Activated naive CD4-positive, alpha-beta T cell (primary cell): ENCODE measurements at places on chromosomes 4 and X.

DNA sequence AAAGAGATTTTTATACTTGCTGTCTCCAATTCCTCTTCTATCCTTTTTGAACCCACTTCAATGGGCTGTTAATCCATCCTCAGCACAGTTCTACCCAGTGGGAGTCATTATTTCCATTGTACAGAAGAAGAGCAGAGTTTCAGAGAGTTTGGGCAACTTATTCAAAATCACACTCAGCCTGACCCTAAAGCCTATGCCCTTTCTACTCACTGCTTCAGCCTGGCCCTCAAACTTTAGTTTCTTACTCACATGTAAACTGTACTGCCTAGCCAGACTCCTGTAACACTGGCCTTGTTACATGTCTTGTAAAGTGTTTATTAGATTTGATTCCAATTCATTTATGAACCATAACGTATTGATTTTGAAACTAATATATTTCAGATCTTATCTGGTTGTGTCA, 25.1 kb upstream of the USO1 start:
- DNase-seq: no peak

- no peak for DNase-seq
Observed at GRCh38 chr4:1772853-1773538, 20.1 kb upstream of the FGFR3 start.

DNA sequence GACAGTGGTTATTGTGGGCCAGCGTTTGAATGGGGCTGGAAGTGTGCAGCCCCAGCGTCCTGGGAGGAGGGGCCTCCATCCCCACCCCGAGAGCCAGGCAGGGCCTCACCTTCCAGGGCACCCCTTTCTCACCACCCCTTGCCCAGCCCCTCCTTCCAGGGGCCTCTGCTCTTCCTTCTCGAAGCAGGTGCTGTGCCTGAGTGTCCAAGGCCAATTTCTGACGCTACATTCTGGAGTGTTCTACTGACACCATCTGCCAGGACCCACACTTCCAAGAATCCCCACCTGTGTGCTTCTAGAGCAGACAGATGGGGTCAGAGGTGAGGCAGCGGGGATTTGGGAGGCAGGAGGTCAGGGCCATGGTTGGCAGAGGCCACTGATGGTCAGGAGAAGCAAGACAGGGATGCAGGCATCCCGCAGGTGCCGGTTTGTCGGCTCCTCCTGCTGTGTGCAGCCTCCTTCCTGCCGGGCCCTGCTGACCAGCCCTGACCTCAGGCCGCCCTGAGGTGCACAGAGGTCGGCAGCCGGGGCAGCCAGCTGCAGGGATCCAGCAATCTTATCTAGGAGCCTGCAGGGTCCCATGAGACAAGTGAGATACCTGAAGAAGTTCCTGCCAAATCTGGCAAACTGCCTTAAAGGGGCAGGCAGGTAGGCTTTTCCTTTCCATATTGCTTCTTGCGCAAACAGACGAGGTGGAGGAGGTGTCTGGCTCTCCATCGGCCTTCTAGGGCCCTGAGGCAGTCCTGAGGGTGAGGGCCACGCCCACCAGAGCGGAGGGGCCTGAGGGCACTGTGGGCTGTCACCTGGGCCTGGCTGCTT, 18.8 kb downstream of the MSANTD1 start:
- no peak for DNase-seq

GRCh38 chrX:87874043-87874442, 356.4 kb downstream of the KLHL4 start:
- DNase-seq: no peak

- DNase-seq: no peak
Observed at GRCh38 chr4:73452953-73453700, 17.1 kb downstream of the AFP start.

GRCh38 chr4:94036964-94037363, 170.7 kb upstream of the SMARCAD1 start:
- no peak for DNase-seq

- DNase-seq: no peak
Observed at GRCh38 chr4:78975865-78976264, 36.6 kb upstream of the PAQR3 start.

- no peak for DNase-seq
Observed at GRCh38 chrX:39814391-39814790, 283.4 kb downstream of the BCOR start.

DNA sequence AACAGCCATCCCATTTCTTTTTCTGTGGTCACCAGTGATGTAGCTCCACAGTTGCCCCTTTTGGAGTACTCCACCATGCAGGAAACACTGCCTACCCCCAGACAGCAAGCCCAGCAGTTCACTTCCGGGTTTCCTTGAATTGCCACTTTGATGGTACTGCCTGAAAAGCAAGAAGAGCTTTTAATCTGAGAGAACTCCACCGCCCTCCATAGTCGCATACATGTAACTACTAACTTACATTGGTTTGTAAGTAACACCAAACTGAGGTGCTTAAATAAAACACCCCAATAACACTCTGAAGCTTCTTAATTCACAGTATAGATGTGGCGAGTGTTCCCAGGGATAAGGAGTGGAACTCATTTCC, 53.6 kb upstream of the HPSE start:
- DNase-seq: no peak

DNA sequence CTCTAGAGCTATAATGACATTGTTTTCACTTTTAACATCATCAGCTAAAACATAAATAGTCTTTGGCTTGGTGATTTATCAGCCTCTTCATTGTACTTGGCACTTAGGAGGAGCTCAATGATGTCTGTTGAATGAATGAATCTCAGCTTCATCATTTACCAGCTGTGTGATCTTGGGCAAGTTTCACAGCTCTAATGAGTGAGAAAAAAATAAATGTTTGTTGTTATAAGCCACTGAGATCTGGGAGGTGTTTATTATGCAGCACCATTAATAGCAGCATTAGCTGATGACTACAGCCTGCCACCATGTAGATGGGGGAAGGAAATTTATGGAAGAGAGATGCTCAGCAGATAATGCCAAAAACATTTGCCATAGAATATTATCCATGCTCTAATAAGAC, 63.6 kb upstream of the C1QTNF7 start:
- DNase-seq: no peak

DNA sequence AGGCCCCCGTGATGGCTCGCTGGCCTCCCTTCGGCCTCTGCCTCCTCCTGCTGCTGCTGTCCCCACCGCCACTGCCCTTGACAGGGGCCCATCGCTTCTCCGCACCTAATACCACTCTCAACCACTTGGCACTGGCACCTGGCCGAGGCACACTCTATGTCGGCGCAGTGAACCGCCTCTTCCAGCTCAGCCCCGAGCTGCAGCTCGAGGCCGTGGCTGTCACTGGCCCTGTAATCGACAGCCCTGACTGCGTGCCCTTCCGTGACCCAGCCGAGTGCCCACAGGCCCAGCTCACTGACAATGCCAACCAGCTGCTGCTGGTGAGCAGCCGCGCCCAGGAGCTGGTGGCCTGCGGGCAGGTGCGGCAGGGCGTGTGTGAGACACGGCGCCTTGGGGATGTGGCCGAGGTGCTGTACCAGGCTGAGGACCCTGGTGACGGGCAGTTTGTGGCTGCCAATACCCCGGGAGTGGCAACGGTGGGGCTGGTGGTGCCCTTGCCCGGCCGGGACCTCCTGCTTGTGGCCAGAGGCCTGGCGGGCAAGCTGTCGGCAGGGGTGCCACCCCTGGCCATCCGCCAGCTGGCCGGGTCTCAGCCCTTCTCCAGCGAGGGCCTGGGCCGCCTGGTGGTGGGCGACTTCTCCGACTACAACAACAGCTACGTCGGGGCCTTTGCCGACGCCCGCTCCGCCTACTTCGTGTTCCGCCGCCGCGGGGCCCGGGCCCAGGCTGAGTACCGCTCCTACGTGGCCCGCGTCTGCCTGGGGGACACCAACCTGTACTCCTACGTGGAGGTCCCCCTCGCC, 3.0 kb downstream of the PLXNB3 start:
- DNase-seq: no peak

GRCh38 chrX:371907-372306, 14.8 kb downstream of the PPP2R3B start:
- no peak for DNase-seq

DNA sequence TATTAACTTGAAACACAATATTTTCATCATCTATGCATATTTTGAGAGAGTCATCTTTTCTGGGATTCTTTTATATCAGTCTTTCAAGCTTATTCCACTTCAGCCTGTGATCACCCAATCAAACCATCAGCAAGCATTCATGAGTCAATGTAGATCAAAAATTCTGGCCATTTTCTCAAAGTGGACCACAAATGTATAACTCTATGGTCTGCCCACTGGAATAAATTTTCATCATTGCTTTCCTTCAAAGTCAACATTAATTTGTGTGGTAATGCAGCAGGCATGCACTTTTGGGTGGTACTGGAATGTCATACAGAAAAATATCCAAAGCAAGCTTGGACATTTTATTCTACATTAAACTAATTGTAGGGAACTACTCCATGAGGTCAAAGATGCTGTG, 1013.0 kb downstream of the STIM2 start:
- DNase-seq: no peak

GRCh38 chrX:154693394-154693793, 40.0 kb upstream of the CTAG2 start:
- DNase-seq: no peak

DNA sequence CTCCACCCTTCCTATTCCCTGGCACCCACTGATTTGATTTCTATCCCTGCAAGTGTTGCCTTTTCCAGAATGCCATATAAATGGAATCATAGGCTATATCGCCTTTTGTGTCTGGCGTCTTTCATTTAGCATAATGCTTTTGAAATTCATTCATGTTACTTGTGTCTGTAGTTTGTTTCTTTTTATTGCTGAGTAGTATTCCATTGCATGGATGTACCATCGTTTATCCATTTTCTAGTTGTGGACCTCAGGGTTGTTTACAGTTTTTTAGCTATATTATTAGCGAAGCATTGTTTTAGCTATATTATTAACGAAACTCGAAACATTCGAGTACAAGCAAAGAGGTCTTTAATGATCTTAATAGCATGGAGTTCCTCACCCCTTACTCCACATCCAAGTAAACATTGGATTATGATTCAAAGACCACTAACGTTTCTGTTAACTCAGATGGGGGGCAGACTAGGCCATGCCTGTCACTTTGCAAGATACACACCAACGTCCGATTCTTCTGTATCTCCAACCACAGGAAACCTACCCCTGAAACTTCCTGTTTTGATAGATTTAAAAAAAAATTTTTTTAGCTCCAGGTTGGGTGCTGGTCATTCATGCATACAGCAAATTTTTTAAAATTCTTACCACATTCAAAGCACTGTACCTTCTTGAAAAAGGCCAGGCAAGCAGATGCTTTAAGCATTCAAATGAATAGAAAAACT, 1.1 kb downstream of the DCK start:
- no peak for DNase-seq

GRCh38 chrX:7503251-7503650, 339.7 kb upstream of the VCX start:
- no peak for DNase-seq

GRCh38 chr4:46386570-46386969, 3.4 kb downstream of the GABRA2 start:
- no peak for DNase-seq

- no peak for DNase-seq
Observed at GRCh38 chr4:8267077-8267476, 2.5 kb upstream of the HTRA3 start.

GRCh38 chrX:55057675-55058249, 17.1 kb upstream of the PAGE2B start:
- no peak for DNase-seq
